ENCODE measurements at places on chromosomes 5 and 9.

DNA sequence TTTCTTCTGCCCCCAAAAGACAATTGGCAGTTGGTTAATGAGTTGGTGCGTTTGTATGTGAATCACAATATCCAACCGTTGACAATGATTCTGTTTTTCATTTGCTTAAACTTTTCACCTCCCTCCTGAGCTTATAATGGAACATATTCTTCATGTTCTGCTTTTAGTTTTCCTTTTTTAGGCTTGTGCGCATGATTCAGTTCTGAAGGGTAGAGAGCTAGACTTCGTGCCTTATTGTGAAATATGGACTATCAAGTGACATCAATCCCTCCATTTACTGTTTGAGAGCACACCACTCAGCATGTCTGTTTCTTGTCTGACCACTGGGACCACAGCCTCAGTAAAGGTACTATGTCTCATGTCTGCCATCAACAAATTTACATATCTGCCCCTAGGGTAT lies 30.5 kb upstream of the LPAR1 start:
- DNase-seq = no peak

- DNase-seq = no peak
Measured at GRCh38 chr9:94212091-94212490, 47.0 kb upstream of the ZNF169 start.

GRCh38 chr5:43601454-43602260 lies 1.3 kb upstream of the NNT start:
- no peak for DNase-seq

DNA sequence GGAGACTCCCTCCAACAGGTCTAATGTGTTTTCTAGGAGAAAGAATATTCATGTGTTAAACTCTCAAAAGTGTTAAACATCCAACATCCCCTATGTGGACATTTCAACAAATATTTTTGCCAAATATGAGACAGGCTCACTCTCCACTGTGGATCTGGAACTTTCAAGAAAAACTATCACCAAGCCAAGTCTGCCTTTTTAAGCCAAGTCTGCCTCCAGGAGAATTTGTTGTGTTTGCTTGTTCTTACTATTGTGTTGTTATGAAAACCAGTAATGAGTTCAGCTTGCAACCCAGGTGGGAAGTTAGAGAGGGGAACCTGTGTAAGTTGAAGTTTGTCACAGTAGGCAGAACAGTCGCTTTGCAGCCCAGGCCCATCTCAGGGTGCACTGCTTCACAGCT lies 228.1 kb downstream of the NFIB start:
- no peak for DNase-seq

DNA sequence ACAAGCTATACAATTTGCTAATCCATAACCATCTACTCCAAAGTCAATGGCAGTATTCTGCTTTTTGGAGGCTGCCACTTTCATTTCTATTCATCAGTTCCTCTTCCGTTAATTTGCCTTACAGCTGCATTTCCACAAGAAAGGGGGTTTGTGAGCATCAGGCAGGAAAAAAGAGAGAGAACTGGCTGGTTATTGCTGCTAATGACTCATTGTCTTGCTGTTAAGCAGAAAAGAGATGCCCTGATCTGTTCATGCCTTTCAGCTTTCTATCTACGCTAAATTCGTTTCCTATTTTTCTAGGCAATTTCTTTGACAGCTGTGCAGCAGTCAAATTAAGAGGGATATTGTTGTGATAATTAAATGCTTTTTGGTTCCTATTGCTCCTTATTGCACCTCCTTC lies 65.9 kb upstream of the GNAQ start:
- DNase-seq = peak; percentile 12

DNA sequence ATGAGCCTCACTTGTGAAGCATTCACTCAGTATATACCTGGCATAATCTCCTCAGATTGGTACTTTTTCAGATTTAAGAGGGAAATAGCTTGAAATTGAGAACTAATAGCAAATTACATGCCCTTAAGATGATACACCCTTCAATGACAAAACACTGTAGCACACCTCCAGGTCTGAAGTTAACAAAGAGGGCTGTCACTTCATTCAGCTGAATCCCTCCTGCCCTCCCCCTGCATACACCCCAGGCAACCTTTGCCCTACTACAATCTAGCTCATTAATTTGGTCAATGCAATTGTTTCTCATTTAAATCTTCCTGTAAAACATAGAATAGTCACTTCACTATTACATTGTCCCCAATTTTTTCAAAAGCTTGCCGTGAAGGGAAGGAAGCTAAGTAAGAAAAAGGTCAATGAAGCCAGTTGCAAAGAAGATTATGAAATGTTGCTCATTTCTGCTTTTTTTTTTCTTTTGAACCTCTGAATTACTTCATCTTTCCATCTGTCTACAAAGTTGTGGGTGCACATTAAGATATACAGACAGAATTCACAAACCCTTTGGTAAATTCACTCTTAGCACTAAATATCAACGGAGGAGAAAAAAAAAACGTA lies 294.8 kb upstream of the PTGER4 start:
- DNase-seq = no peak

DNA sequence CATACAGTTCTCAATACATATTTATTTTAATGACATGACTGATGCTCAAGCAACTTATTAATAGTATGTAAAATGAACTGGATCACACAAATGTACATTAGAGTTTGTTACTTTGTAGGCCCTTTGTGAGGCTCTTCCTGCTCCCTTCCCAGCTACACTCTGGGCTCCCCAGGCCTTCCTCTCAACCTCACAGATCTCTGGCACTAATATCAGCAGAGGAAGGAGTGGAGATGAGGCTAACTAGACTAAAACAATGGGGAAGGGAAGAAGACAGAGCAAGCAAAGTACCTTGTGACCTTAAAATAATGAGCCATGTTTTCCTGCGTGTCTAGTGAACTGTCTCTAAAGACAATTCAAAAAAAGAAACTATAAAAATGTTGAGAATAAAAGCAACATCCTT lies 30.3 kb upstream of the TEK start:
- DNase-seq = no peak

- DNase-seq = no peak
Measured at GRCh38 chr5:114054594-114054993, 307.3 kb upstream of the KCNN2 start.

DNA sequence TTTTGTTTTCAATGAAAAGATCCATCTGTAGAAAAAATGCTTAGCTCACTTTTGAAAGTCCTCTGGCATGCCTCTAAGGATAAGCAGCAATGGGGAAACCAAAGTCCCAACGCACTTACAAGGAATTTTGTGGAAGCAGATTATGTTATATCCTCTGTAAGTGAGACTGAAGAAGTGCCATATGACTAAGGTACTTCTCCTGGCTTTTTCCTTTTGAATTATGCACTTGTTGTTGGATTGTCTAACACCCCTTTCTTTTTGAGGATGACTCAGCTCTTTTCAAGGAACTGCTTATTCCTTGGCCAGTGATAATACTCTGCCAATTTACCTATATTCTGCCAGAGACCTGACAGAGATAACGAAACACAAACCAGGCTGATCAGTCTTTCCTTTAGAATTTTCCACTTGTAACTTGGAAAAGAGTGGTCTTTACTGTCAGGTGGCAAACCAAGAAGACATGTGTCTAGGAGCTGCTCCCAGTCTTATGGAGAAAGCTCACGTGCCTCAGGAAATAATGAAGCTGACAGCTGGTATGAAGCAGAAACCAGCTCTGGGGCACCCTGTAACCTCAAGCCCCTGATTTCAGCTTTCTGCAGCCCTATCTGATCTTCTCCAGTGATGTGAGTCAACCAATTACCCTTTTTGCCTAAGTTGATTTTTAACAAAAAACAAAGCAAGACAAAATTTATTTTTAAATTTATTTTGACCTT lies 290.8 kb upstream of the FBXL7 start:
- DNase-seq = no peak

GRCh38 chr5:120405286-120405864 lies 58.7 kb upstream of the PRR16 start:
- DNase-seq = no peak

GRCh38 chr9:93658184-93658925 lies 82.0 kb downstream of the PHF2 start:
- DNase-seq = no peak

GRCh38 chr9:105437704-105438103 lies 10.1 kb upstream of the FSD1L start:
- no peak for DNase-seq

DNA sequence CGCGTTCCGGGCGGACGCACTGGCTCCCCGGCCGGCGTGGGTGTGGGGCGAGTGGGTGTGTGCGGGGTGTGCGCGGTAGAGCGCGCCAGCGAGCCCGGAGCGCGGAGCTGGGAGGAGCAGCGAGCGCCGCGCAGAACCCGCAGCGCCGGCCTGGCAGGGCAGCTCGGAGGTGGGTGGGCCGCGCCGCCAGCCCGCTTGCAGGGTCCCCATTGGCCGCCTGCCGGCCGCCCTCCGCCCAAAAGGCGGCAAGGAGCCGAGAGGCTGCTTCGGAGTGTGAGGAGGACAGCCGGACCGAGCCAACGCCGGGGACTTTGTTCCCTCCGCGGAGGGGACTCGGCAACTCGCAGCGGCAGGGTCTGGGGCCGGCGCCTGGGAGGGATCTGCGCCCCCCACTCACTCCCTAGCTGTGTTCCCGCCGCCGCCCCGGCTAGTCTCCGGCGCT lies at the start of gene DAPK1:
TSS of gene DAPK1 (plus strand) at position 264 of the 442 bp plus-strand sequence. CDS start 1,211 bp downstream, outside the sequence.
- DNase-seq = no peak

GRCh38 chr9:34378376-34379060 lies 1.8 kb upstream of the MYORG start:
- DNase-seq = no peak
